Activated CD4-positive, CD25-positive, alpha-beta regulatory T cell (primary cell): ENCODE measurements at places on chromosomes 12 and 14.

DNA sequence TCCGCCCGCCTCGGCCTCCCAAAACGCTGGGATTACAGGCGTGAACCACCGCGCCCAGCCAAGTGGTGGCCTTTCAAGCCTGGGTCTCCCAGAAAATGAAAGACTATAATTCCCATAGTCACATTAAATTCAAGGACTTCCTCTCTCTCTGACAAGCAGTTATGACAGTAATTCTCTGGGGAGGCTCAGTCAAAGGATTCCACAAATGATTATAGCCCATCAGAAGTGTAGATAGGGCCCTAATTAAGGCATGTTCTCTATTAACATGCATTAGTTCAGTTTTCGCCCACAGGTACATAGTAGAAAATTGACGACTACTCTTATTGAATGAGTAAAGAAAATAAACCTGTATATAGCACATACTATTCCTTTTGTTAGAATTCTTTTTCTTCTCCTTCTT, 16.4 kb downstream of the PRMT8 start:
- DNase-seq = no peak

- no peak for DNase-seq
Measured at GRCh38 chr14:53010193-53011040, 59.6 kb upstream of the FERMT2 start.

DNA sequence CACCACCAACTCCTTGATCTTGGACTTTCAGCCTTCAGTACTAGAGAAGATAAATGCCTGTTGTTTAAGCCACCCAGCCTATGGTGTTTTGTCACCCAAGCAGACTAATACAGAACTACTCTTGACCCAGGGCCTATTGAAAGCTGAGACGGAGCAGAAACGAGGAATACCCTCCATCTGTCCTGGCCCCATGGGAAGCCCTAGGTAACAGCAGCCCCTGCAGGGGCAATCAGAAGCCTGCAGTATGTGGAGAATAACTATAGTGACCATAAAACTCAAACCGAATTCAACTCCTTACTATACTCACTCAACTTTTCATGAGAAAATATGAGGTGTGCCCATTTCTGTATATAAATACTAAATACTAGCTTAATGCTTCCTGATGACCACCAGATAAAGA, 307.4 kb downstream of the NUAK1 start:
- DNase-seq = no peak

GRCh38 chr14:51095854-51096823, 1.2 kb upstream of the TRIM9 start:
- no peak for DNase-seq

DNA sequence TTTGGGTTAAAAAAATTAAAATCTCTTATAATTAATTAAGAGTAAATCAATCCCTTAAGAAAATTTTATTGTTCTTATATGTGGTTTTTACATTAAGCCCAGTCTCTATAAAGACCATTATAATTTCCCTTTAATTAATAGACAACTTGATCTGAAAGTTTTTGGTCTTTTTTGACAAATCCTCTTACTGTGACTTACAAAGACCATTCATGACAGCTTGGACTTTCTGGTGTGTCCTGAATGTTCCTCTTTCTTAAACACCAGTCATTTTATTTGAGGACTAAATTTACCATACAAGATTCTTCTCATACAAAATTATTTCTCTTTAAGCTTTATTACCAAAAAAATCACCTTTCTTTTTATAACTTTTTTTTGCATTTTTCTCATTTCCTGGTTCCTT, 368.3 kb downstream of the ADGRD1 start:
- no peak for DNase-seq

GRCh38 chr12:89821896-89822295, 113.3 kb upstream of the ATP2B1 start:
- DNase-seq = no peak

- DNase-seq = no peak
Measured at GRCh38 chr12:89874146-89874545, 165.5 kb upstream of the ATP2B1 start.
